ENCODE measurements at places on chromosomes 16 and 17.

DNA sequence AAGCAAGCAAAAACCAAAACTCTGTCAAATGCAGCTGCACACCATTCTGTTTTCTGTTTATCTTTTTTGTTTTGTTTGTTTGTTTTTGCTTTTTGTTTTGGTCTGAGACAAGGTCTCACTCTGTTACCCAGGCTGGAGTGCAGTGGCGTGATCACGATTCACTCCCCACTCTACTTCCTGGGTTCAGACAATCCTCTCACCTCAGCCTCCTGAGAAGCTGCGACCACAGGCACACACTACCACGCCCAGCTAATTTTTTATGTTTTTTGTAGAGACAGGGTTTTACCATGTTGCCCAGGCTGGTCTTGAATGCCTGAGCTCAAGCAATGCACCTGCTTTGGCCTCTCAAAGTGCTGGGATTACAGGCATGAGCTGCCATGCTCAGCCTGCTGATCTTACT, 19.3 kb upstream of the SLFN13 start:
- DNase-seq: no peak

- DNase-seq: no peak
Observed at GRCh38 chr17:80856863-80857755, 134.5 kb upstream of the CHMP6 start.

DNA sequence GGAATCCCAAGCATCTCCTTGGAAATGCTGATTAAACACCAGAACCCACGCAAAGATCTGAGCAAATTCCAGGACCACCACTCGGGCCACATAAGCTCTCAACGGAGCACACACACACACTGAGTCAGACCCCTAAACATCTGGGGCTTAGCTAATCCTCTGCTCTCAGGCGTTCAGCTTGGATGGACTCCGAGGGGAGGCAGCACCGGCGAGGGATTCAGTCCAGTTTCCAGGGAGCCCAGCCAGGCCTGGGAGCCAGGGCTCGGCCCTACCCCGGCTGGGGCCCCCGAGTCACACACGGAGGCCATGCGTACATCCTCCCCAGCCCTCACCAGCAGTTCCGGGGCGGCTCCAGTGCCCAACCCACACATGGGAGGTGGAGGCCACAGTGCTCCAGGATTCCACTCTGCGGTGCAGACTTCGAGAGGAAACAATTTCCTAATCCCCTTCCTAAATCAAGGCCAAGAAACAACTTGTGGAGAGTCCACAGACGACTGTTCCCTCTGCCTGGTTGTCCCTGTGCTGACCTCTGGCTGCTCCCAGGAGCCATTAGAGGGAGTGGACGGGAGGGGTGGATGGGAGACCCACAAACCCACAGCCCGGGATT, 70.5 kb downstream of the GAS7 start:
- peak; percentile 99 for DNase-seq

- DNase-seq: peak; percentile 31
Observed at GRCh38 chr17:17484451-17484899, 7.7 kb downstream of the MED9 start.

- no peak for DNase-seq
Observed at GRCh38 chr16:29714972-29715371, 30.8 kb downstream of the C16orf54 start.

DNA sequence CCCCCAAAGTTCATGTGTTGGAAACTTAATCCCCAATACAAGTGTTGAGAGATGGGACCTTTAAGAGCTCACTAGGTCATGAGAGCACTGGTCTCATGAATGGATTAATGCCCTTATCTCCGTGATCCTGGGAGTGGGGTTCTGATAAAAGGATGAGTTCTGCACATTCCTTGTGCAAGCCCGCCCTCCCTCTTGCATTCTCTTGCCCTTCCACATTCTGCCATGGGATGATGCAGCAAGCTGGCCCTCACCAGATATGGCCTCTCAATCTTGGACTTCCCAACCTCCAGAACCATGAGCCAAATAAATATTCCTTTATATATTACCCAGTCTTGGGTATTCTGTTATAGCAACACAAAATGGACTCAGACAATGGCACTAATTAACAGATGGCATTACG, 14.1 kb downstream of the GLG1 start:
- DNase-seq: no peak

DNA sequence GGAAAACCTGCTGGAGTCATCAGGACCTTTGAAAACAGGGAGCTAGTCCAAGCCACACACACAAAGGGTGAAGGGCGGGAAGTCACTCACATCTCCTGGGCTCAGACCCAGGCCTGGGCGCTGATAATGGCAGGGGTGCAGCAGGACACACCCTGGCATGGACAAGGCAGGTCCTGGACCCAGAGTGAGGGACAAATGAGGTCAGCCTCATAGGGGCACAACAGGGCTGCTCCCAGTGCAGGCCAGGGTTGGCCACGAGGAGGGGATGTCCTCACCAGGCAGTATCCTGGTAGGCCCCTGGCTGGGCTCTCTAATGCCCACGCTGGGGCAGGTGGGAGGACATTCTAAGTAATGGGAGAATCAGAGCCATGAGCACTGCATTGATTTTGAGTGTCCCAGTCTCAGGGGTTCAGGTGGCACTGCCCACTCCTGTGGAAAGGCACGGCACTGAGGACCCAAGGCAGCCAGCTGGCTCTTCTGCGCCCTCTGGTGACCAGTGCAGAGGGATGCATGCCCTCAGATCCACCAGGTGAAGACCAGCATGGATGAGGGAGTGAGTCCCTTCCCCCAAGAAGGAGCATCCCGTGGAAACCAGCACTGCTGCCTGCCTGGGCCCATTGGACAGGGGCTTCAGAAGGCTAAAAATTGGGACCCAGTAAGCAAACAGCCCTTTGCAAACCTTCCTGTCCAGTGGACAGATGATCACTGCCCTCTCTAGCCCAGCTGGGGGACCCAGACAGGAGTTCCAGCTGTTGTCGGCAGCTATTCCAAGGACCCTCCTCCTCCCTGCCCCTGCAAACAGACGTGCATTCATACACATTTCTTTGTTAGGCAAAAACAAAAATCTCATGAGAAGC, 23.4 kb upstream of the SREBF1 start:
- peak; percentile 48 for DNase-seq

- DNase-seq: peak; percentile 13
Observed at GRCh38 chr16:19843371-19843770, 41.3 kb downstream of the GPRC5B start.

- no peak for DNase-seq
Observed at GRCh38 chr16:5176505-5176904, 78.9 kb upstream of the EEF2KMT start.

GRCh38 chr17:2704031-2704889, 7.3 kb downstream of the CLUH start:
- DNase-seq: no peak

GRCh38 chr17:7293816-7294613, 424 bp downstream of the YBX2 start:
- DNase-seq: no peak
